ENCODE measurements at places on chromosomes 16 and 17.

DNA sequence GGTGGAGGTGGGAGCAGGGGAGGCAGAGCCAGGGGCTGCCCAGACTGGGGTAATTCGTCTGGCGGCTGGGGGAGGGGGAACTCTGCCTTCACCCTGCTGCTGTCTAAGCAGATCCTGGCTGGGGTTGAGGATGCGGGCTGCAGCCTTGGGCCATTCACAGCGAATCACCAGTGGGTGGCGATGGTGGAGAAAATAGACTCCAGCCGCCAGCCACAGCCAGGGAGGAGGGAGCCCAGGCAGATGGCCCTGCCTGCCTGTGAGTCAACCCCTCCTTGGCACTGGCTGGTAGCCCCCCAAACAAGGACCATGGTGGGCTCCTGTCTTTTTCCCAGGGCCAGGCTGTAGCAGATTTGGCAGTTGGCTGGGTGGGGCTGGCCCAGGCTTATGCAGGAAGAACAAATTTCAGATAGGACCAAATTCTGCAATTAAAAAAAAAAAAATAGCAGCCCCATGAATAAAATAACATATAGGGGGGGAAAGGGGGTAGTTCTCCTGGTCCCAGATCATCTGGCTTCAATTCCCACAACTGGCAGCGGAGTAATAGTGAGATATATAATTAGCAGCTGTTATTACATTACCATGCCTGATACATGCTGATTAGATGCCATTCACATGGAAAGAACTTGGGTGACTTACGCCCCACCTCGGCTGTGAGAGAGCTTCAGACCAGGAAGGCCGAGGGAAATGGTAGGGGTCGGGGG, 41.5 kb upstream of the CDH5 start:
- no peak for DNase-seq

DNA sequence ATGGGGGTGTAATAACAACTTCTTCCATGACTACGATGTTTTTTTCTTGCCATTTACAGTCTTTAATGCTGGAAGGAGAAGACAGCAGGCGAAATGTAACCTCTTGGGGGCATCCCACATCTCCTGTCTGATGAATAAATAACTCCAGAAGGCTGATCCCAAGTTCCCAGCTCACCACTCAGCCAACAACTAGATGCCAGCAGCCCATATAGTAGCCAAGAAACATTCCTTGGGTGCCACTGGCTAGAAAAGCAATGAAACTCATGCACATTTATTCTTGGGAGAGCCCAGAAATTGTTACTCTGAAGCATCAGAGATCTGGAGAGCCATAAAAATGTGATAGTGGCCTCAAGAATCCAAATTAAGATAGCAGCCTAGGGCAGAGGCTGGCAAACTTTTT, 22.7 kb upstream of the TMEM101 start:
- no peak for DNase-seq

- no peak for DNase-seq
Measured at GRCh38 chr17:47643116-47643515, 6.6 kb upstream of the KPNB1 start.

GRCh38 chr16:13176711-13177110, 275.3 kb downstream of the SHISA9 start:
- DNase-seq: no peak

DNA sequence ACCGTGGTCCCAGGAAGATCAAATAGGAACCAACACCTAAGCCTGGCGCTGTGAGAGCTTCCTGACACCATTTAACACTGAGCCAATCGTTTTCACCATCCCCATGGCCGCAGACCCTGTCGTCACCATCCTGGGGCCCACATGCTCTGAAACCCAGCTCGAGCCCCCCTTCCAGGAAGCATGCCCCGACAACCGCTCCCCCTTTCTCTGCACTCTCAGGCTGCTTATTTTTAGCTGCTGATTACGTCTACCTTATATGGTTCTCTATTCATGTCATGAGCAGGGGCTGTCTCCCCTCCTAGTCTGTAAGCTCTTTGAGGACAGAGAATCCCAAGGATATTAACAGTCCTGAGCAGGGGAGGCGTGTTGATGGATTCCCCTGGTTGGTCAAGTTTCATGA, 10.5 kb downstream of the SRL start:
- no peak for DNase-seq

DNA sequence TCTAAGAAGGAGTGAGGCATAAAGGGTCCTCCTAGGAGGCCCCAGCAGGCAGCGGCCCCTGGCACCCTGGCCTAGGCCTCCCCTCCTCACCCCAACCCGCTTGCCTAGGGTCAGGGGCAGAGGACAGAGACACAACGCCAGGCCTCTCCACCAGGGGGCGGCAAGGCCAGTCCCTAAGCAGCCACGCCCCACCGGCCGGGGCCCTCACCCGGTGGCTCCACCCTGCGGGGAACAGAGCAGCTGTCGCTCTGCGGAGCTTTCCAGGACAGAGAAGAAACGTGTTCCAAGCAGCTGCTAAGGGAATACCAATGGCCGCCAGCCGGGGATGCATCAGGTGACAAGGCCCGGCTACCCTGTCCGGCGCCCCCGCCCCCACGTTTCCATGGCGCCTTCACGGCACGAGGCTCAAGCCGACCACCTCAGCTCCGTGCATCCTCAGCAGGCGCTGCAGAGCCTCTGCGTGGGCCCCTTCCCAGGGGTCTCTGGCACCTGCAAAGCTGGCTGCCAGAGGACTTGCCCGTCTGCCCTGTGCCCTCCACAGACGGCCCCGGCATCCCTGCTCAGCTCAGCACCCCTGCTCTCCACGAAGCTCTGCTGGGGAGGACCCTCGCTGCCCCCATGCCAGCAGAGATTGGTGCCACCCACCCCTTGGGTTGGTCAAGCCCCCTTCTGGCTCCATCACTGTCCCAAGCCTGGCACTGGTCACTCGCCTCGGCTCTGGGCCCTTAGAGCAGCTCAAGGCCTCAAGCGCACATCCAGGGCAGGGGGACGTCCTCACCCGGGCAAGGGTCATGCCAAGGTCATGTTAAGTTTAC, 5.6 kb downstream of the ZNF598 start:
- peak; percentile 71 for DNase-seq

GRCh38 chr16:85825326-85825725, 25.8 kb downstream of the COX4I1 start:
- no peak for DNase-seq

DNA sequence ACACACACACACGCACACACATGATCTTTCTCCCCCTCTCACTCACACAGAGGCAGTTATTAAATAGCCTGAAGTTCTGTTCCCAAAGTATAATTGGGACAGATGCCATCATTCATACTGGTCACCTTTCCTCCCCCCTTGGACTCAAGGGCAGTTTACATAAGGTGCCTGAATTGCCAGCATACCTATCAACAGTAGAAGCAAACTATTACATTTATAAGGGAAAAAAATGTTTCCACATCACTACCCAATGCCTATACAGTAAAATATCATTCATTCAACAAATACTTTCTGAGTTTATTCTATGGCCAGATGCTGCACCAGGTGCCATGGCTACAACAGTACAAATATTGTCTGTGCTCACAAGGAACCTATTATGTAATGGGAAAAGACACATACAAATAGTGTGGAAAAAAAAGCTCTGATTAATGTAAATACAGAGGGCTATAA, 6.3 kb downstream of the CNTD1 start:
- DNase-seq: no peak

DNA sequence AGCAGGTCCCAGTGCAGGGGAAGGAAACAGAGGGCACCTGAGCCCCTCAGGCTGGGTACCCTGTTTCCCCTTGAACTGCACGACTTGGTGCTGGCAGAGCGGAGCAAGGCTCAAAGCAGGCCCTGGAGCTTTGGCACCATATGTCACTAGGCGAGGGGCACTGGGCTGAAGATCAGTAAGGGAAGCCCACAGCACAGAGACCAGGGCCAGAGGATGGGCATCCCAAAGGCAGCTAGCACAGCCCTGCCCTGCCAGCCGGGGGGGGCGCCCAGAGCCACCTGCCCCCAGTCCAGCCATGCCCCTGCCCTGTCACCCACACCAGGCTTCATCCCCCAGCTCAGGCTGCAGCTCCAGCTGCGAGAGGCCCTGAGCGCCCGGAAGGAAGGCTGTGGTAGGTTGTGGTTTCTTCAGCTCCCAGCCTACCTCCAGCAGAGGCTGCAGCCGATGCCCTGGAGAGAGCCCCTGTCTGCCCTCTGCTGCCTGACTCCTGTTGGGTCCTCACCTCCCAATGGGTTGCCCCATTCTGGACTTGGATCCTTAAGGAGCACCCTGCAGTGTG, 10.9 kb downstream of the NHERF1 start:
- DNase-seq: no peak

DNA sequence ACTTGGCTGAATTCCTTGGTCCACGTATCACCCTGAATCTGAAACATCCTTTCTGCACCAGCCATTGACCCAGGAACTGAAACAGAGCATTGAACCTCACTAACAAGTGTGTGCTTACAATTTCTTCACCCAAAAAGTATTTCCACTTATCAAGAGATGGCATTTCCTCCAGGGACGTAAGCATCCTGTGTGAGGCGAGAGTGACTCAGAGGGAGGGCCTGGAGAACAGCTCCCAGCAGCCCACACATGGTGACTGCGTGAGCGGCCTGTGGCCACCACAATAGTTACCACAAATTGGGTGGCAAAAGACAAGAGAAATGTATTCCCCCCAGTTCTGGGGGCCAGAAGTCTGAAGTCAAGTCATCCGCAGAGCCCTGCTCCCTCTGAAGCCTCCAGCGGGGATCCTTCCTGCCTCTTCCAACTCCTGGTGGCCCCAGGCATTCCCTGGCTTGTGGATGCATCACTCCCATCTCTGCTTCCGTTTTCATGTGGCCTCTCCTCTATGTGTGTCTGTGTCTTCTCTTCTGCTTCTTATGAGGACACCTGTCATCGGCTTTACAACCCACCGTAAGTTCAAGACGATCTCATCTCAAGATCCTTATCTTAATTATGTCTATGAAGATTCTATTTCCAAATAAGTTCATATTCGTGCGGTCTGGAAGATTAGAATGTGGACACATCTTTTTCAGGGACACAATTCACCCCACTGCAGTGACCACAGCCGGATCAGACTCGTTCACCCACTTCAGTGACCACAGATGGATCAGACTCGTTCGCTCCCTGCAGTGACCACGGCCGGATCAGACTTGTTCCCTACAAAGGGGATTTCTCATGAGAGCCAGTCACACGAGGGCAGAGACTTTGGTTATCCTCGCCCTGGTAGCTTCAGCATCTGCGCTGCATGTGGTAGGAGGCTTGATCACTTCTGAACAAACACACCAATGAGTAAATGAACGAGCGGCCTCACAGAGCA, 122.6 kb upstream of the FOXF1 start:
- no peak for DNase-seq

GRCh38 chr16:8665529-8665928, 8.9 kb upstream of the ABAT start:
- DNase-seq: no peak

DNA sequence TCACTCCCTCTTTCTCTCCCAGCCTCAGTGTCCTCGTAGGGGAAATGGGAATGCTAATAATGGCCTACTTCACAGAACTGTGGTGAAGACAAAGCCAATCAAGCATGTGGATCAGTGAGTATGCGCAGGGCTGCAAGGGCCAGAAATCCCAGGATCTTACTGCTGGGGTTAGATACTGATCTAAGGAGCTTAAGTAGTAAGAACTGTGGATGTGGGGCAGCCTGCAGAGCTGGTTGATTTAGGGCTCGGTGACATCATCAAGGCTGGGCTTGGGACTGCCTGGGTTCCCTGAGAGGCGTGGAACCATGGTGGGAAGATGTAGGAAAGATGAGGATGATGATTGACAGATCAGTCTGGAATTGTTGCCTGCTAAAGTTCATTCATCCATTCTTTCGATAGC, 25.6 kb downstream of the GOSR2 start:
- DNase-seq: no peak

GRCh38 chr17:82400830-82401229, 17.3 kb upstream of the HEXD start:
- DNase-seq: peak; percentile 27

GRCh38 chr17:81287741-81288430, 7.2 kb downstream of the SLC38A10 start:
- DNase-seq: no peak

- DNase-seq: no peak
Measured at GRCh38 chr17:9472094-9472493, 103.5 kb downstream of the STX8 start.

DNA sequence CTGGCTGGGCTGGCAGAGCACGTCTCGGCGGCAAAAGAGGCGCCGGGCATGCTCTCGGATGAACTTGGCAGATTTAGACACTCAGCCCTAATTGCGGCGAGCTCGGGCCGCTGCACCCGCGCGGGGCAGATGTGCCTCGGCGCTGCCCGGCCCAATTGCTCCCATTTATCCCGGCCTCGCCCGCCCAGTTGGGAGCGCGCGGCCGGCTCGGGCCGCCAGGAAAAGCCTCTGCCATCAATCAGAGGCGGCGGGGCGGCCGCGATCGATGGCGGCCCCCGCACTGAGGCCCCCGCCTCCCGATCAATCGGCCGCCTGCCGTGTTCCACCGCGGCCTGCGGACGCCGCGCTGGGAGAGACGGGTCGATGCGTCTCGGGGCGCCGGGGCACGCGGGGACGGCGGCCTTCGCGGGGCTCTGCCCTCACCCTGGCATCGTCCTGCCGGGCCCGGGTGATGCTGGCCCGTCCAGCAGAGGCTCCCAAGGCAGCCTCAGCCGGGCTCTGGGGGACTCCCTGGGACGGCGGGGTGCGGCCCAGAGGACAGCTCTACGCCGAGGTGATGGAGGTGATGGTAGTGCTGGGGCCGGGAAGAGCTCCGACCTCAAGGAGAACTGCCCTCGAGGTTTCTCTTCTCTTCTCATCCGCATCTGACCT, 200.9 kb upstream of the N4BP1 start:
- DNase-seq: no peak

- no peak for DNase-seq
Measured at GRCh38 chr17:40194821-40195220, 17.6 kb downstream of the RAPGEFL1 start.

- DNase-seq: no peak
Measured at GRCh38 chr17:39754958-39755553, 17.3 kb downstream of the GRB7 start.

DNA sequence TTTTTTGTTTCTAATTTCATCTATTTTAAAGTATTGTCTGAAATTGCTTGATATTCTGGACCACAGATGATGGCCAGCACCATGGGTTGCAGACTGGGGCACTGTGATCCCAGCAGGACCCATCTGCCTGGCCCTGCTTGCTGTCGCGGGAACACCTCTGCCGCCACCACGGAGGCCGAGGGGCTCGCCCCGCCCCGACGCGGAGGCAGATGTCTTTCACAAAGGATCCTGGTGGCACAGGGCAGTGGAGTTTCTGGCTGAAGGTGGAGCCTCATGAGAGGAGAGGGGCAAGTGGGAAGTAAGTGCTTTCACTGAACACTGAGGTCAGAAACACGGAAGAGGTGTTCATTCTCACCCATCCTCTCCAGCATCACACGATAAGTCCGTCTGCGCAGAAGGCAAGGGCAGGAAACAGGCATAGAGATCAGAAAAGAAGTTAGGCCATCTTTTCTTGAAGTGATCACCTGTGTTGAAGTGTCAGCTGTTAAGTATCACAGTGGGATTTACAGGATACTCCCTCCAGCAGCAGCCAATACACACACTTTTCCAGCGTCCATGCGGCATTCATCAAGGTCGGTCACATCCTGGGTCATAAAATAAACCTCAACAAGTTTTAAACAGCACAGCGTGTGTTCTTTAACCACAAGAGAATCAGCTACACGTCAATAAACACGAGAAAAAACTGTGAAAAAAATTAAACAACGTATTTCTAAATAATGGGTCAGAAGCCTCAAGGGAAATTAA, 194.5 kb downstream of the RPTOR start:
- peak; percentile 43 for DNase-seq

- DNase-seq: no peak
Measured at GRCh38 chr16:53519417-53520091, 16.5 kb upstream of the AKTIP start.

- peak; percentile 20 for DNase-seq
Measured at GRCh38 chr16:69340095-69340644, 598 bp downstream of the NIP7 start.

Measured in naive thymus-derived CD4-positive, alpha-beta T cell (primary cell).